Bronchial smooth muscle cell (primary cell): ENCODE measurements at places on chromosomes 7 and 10. TPM values are rescaled to one million over a fixed set of nuclear protein-coding genes. Genes with fewer than 3 reads are reported as not detected.

THSD7A gene
- 0.17 and 1.1 TPM in 2 replicates for total RNA-seq

SKIDA1 gene
- total RNA-seq, result 0.47 and 0.60 TPM in 2 replicates

EPHB6 gene
- under 0.01 and 1.2 TPM in 2 replicates for total RNA-seq

SCART1 gene
- 3.7 and 4.7 TPM in 2 replicates for total RNA-seq

ANKRD61 gene
- not detected in 2 replicates for total RNA-seq

CTAGE4 gene
- total RNA-seq, result 0.09 and 0.32 TPM in 2 replicates

TAS2R3 gene
- total RNA-seq, result 1.3 and 1.5 TPM in 2 replicates
